ENCODE measurements at places on chromosomes 16 and 17.

- no peak for DNase-seq
Measured at GRCh38 chr16:4557973-4558372, 1.8 kb downstream of the C16orf96 start.

GRCh38 chr16:77212741-77213541, 13.7 kb downstream of the SYCE1L start:
- DNase-seq, result peak; percentile 85

- DNase-seq, result peak; percentile 58
Measured at GRCh38 chr16:1936945-1937479, 6.0 kb downstream of the MSRB1 start.

- no peak for DNase-seq
Measured at GRCh38 chr17:15744885-15745284, 12.8 kb downstream of the TBC1D26 start.

DNA sequence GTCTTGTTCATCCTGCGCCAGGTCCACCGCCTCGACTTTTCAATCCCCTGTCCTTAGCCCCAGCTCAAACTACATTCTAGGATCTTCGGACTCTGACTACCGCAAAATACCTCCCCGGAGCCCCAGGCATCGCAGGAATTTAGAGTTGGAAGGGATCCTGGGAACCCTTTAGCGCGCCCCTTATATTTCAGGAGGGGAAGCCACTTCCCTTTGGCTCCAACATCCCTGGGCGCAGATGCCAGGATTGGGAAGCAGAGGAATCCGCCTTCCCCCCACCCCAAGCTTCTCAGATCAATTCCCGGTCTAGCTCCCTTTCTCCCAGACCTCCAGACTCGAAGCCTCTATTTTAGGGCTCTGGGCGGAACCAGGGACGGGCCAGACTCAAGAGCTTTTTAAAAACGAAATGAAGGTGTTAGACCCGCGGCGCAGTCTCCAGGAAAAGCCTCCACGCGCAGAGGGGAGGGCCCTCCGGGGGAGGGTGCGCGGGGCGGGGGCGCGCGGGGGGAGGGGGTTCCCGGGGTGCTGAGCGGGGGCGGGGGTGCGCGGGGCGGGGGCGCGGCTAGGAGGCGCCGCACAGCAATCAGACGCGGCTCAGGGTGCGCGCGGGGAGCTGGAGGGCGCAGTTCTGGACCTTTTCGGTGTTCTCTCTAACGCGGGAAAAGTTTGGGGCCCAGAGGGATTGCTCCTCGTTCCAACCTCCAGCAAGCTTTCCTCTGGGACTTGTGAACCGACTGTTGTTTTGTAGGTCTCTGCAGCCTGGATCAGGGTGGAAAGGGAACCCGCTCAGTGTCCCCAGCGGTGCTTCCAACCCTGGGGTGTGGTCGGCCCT, 1.6 kb downstream of the AHSP start:
- no peak for DNase-seq

GRCh38 chr16:25959221-25959620, 267.5 kb downstream of the HS3ST4 start:
- no peak for DNase-seq
